Stimulated activated naive CD8-positive, alpha-beta T cell treated with anti-CD3 and anti-CD28 coated beads, Interleukin-15, Interleukin-2, amounts not matched to agents 100 U/mL and 50 U/mL, for 24 hours (primary cell): ENCODE measurements at places on chromosomes 7 and 10.

GRCh38 chr7:16838891-16839290 lies 34.1 kb upstream of the AGR2 start:
- no peak for DNase-seq

DNA sequence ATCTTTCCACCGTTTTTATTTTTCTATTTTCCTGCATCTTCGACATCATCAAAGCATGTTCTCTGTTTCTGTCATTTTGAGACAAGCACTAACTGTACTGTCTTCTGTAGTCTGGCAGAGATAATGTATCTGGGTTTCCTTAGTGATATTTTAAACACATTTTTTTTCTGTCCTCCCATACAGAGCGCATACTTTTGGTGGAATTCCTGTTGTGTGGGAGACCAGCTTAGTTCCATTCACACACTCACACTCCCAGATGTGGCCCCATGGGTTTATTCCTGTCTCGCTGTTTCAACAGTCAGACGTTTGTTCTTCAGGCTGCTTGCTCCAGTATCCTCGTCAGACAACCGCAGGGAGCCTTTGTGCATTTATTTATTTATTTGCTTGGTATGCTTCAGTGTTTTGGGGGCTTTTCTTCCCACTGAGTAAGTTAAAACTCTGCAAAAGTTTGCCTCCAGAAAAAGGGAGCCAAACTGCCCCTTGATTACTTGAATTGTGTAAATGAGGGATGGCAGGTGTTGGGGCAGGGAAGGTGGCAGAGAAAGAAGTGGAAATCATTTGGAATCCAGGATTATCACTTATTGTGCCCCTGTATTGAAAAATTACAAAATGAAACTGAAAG lies 456.8 kb upstream of the KLF6 start:
- no peak for DNase-seq

DNA sequence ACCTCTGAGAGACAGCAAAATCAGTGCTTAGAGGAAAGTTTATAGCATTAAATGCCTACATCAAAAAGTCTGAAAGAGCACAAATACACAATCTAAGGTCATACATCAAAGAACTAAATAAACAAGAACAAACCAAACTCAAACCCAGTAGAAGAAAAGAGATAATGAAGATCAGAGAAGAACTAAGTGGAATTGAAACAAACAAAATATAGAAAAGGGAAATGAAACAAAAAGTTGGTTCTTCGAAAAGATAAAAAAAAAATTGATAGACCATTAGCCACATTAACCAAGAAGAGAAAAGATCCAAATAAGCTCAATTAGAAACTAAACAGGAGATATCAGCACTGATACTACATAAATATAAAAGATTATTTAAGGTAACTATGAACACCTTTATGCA lies 280.0 kb upstream of the NRG3 start:
- no peak for DNase-seq

DNA sequence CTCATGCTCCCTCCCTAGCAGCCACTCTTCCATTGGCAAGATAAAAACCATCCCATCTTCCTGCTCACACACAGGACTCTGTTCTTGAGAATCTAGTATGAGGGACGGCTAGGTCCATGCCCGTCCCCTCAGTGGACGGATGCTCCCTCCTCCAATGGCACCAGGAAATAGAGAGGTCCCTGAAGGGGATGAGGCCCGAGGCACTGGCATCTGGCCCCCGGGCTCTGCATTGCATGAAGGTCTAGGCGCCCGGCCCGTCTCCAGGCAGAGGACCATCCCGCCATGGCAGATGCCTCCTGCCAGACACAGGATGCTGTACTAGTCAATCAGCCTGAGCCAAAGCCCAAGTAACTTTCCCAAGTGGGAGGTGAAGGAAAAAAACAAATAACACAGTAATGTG lies 15.0 kb downstream of the PRKAG2 start:
- no peak for DNase-seq

GRCh38 chr7:134941952-134942351 lies 44.4 kb upstream of the AGBL3 start:
- DNase-seq: no peak

- no peak for DNase-seq
Observed at GRCh38 chr10:76282061-76283025, 850.9 kb downstream of the LRMDA start.

DNA sequence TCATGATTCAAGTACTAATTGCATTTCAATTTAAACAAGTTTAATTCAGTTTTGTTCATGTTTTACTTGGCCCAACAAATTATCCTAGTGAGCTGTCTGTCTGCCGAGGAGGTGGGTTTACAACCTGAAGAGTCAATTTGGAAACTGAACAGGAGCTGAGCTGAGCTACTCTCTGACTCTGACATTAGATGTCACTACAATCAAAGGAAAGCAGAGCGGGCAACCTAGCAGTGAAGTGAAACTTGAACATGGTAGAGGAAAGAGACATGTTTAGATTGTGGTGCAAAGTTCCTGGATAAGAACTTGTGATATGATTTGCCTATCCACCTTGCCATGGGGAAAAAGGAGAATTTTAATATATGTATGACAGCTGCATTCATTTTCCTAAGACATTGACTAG lies 9.6 kb upstream of the AGR3 start:
- no peak for DNase-seq

GRCh38 chr10:42940487-42941294 lies 136.2 kb upstream of the RET start:
- DNase-seq: no peak

DNA sequence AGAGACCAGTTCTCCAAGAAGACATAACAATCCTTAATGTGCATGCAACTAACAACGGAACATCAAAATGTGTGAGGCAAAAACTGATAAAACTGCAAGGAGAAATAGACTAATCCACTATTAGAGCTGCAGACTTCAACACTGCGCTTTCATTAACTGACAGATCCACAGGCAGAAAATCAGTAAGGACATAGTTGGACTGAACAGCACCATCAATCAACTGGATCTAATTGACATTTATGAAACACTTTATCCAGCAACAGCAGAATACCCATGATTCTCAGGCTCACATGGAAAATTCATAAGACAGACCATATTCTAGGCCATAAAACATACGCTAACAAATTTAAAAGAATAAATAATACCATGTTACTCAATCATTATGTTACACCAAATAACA lies 21.6 kb upstream of the ATP6V0A4 start:
- DNase-seq: no peak

DNA sequence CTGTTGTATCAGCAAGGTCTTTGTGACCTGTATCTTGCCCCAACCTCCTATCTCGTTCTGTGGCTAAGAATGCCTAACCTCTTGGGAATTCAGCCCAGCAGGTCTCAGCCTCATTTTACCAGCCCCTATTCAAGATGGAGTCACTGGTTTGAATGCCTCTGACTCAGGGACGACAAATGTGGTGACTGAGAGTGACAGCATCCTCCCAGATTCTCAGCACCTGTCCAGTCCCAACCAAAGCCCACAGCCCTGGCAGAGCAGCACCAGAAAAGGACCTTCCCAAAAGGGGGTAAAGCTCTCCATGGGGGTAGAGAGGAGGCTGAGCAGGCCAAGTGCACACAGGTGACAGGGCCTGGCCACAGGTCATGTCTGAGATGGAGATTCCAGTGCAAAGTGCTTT lies 35.4 kb upstream of the GPAM start:
- no peak for DNase-seq

DNA sequence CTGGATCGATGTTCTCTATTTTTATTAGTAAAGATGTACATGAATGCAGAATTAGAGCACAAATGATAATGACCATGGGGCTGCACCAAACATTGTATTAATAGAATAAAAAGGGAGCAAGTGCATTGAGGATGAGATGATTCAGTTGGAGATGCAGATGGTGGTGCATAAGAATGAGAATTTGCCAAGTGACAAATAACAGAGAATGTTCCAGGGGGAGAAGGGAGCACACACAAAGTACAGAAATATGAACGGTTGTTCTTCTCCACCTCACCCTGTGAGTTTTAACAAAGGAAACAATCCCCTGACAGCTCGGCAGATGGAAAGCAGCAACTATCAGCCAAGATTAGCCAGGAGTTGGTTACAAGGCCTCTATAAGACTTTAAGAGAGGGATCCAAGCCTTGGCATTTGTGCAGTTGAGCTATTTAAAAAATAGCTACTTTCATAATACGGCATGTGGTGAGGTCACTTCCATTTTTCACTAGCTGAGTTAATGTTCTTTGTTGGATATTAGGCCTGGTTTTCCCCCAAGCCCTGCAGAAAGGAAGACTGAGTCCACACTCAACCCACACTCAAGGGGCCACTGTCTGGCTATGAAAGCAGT lies 462.5 kb downstream of the TNS3 start:
- DNase-seq: no peak

- no peak for DNase-seq
Observed at GRCh38 chr7:51369746-51370145, 53.1 kb upstream of the COBL start.

- DNase-seq: no peak
Observed at GRCh38 chr10:59107147-59107546, 69.3 kb upstream of the PHYHIPL start.

- peak; percentile 40 for DNase-seq
Observed at GRCh38 chr10:49254556-49255318, 44.2 kb upstream of the C10orf71 start.

GRCh38 chr10:97601268-97602215 lies 12.0 kb downstream of the C10orf62 start:
- no peak for DNase-seq

DNA sequence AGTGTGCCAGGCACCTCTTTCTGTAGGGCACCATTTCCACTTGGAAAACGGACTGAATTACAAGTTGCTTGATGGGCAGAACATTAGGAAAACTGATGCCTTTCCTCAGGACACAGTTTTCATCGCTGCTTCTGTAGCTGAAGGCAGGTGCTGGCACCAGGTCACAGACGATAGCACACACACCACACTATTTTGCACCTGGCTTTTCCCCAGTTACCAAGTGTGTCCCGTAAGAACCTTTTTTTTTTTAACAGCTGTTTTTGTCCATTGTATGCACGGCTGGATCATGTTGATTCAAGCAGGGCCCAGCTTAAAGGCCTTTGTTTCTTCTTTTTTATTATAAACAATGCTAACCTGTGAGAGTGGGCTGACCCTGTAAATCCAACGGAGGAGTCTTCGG lies 1.3 kb upstream of the GET4 start:
- DNase-seq: no peak

GRCh38 chr7:102040569-102040968 lies 223.1 kb downstream of the CUX1 start:
- DNase-seq: no peak

DNA sequence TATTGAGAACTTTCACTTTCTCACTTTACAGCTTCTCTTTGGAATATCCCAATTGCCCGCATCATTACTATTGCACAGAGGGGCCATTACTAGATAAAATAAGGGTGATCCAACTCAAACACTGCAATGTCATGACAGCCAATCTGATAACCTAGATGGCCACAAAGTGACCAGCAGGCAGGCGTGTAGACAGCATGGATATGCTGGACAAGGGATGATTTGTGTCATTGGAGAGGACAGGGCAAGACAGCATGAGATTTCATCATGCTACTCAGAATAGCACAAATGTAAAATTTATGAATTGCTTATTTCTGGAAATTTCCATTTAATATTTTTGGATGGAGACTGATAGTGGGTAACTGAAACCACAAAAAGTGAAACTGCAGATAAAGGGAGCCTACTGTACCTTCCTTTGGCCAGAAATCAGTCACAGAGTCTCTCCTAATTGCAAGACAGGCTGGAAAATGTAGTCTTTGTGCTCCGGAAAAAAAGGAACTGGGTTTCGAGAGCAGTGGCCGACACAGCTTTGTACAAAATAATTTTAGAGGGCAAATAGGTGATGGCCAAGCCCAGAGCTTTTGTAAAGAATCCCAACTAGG lies 6.1 kb upstream of the GSDME start:
- no peak for DNase-seq

- no peak for DNase-seq
Observed at GRCh38 chr10:96758423-96758822, 38.1 kb upstream of the PIK3AP1 start.

GRCh38 chr10:52106899-52107298 lies 207.2 kb upstream of the DKK1 start:
- DNase-seq: no peak

DNA sequence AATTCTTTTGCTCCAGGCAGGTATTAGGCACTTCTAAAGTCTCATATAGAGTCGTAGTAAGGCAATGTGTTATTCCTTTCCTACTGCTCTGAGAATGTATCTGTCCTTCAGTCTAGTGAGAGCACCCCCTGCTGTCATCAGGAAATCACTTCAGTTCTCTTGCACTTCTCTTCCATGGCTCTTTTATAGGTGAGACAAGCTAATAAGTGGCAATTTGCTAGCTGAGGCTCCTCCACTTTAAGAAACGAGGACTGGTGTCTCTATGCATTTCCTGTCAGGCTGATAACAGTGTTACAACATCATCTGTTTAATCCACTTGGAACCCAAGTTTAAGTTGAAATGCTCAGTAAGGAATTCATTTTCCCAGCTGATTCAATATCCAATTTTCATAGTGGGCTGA lies 350.6 kb downstream of the TFEC start:
- no peak for DNase-seq

- no peak for DNase-seq
Observed at GRCh38 chr7:28297801-28298459, 114.4 kb upstream of the CREB5 start.

DNA sequence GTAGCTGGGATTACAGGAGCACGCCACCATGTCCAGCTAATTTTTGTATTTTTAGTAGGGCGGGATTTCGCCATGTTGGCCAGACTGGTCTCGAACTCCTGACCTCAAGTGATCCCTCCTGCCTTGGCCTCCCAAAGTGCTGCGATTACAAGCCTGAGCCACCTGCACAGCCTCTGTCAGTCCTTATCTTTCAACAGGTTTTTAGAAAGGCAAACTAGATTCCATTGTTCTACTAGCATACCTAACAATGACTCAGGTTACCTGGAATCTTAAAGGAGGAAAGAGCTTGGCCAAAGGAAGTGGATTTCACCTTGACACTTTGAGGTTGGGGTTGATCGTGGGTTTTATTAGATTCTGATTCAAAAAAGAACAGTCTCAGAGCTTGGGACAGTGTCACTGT lies 3.2 kb downstream of the ABCC2 start:
- DNase-seq: no peak

DNA sequence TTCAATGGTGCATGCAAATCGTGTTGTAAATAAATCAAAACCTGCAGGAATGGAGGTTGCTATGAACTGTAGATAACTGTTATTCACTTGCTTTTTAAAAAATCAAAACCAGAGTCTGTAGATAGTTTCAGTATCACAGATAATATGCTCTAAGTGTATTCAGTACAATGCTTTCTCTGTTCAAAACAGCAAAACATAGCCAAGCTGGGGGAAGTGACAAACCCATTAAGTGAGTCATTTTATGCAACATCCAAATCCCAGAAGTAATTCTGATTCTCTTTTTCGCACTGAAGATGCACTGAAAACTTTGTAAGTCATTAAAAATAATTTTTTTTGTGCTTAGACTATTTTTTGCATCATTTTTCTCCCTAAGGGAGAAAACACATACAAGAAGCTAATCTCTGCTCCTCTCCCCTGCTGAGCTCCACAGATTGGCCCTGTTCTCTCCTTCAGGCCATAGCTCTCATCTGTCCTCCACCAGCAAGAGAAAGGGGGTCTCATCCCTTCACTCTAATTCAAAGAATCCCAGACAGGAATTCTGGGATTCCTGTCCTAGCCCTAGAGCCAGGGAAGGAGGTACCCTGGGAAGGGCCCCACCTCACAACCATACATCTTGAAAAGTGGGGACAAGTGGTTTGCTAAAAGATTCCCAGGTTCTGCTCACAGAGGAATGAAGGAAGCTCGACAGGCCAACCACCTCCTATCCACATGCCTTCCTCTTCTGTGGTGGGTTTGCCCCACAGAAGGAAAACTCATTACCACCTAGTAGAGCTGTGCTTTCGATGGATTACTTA lies 4.9 kb downstream of the PRTFDC1 start:
- no peak for DNase-seq
